ENCODE measurements at places on chromosomes 12 and 14. TPM values are rescaled to one million over a fixed set of nuclear protein-coding genes. Genes with fewer than 3 reads are reported as not detected.

Gene AHNAK2
- total RNA-seq: not detected

Gene HSPB8
- total RNA-seq: not detected

Gene TROAP
- 2.0 TPM for total RNA-seq

Gene ERBB3
- total RNA-seq: 0.69 TPM

Gene SRSF5
- total RNA-seq: 1,477 TPM

Gene TRPV4
- not detected for total RNA-seq

Gene KCNMB4
- total RNA-seq: 1.8 TPM

Gene CCDC197
- total RNA-seq: not detected

Gene GNG2
- 252 TPM for total RNA-seq

Gene PLEKHD1
- 0.25 TPM for total RNA-seq

Gene CCDC177
- total RNA-seq: not detected

Gene GPR132
- total RNA-seq: 94.5 TPM

Gene FOXM1
- total RNA-seq: 3.8 TPM

Gene GLIPR1L1
- total RNA-seq: not detected

Gene IFNG-AS1
- total RNA-seq: 9.3 TPM

Gene TDRD9
- total RNA-seq: 0.37 TPM

Gene SIX6
- not detected for total RNA-seq

Gene ZDHHC22
- total RNA-seq: not detected

Gene SOX5
- not detected for total RNA-seq

Gene MYH6
- not detected for total RNA-seq

Gene RBP5
- not detected for total RNA-seq

Gene GALNT8
- 7.3 TPM for total RNA-seq

Gene REC8
- 145 TPM for total RNA-seq

Gene ST8SIA1
- 39.4 TPM for total RNA-seq

Gene GNPTAB
- 53.6 TPM for total RNA-seq

Gene HNF1A
- total RNA-seq: not detected

Gene VRTN
- not detected for total RNA-seq

Gene C12orf43
- total RNA-seq: 15.9 TPM

Gene AKAP3
- 1.5 TPM for total RNA-seq

Gene KLHL33
- 0.72 TPM for total RNA-seq

Gene NINJ2
- total RNA-seq: 16.8 TPM

Gene PWP1
- 24.6 TPM for total RNA-seq

Gene PTCSC3
- not detected for total RNA-seq

Gene SDR9C7
- total RNA-seq: not detected

Gene NYNRIN
- 0.22 TPM for total RNA-seq

Gene TPPP2
- total RNA-seq: not detected

Gene CARMIL3
- total RNA-seq: 0.52 TPM

Gene NUDT4
- total RNA-seq: 78.2 TPM

Gene CLEC2D
- total RNA-seq: 219 TPM

Gene KRT6A
- not detected for total RNA-seq

Gene ACTN1
- total RNA-seq: 47.5 TPM

Gene KRT74
- not detected for total RNA-seq

Gene TAS2R7
- not detected for total RNA-seq

Gene BBS10
- 3.5 TPM for total RNA-seq

Data from CD4-positive, CD25-positive, alpha-beta regulatory T cell (primary cell).